ENCODE measurements at places on chromosomes 5 and 9.

DNA sequence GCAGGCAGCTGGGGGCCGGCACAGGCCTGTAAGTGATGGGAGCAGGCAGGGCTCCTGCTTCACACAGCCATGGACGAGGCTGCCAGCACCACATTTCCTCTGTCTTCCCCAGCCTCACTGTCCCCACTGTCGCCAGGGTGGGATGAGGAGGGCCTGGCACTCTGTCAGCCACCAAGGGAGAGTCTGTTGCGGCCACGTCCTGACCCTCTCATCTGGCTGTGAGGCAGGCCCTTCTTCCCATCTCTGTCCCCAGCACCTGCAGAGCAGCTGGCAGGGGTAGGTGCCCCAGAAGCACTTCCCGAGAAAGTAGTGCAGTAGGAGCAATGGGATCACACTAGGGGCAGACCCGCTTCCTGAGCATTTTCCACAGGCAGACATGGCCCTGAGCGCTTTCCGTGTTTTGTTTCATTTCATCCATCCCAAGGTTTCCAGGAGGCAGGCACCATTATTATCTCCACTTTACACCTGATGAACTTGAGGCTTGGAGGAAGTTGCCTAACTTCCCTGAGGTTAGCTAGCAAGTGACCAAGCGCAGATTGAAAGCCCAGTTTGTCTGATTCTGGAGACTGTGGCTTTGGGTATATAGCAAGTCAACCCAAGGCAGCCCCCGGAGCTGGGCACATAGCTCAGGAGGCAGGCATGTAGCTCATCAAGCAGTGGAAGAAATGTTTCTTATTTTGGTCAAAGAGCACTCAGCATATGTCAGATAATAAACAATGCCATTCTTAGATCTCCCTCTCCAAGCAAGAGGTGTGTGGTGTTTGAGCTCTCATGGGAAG, 202.4 kb downstream of the DAB2IP start:
- no peaks in the 10 kb centered on the region for H3K4me1 ChIP-seq
- no peak overlapping the region for H3K27ac ChIP-seq
- H3K27me3 ChIP-seq, result no peaks in the 10 kb centered on the region
- no peak overlapping the region for H3K4me3 ChIP-seq
- peaks cover 2% of the 10 kb centered on the region for H3K36me3 ChIP-seq
- no peak for DNase-seq

DNA sequence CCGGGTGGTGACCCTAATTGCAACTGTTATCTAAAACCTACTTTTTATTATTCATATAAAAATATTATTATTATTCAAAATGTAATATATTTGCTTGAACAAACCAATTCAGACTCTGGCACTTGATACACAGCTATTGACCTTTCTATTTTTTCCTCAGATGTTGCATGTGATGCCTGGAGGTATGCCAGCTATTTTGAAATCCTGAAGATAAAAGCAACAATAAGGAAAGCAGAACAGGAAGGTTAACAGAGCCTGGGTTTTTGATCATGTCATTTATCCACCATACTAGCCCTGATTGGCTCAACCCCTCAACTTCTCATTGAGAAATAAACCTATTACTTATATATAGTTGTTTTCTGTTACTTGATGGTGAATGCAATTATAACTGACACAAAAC, 340.9 kb upstream of the KIF2A start:
- no peaks in the 10 kb centered on the region for H3K4me1 ChIP-seq
- no peak overlapping the region for H3K27ac ChIP-seq
- H3K4me3 ChIP-seq, result no peak overlapping the region
- H3K27me3 ChIP-seq, result peaks cover 12% of the 10 kb centered on the region
- no peak for DNase-seq

DNA sequence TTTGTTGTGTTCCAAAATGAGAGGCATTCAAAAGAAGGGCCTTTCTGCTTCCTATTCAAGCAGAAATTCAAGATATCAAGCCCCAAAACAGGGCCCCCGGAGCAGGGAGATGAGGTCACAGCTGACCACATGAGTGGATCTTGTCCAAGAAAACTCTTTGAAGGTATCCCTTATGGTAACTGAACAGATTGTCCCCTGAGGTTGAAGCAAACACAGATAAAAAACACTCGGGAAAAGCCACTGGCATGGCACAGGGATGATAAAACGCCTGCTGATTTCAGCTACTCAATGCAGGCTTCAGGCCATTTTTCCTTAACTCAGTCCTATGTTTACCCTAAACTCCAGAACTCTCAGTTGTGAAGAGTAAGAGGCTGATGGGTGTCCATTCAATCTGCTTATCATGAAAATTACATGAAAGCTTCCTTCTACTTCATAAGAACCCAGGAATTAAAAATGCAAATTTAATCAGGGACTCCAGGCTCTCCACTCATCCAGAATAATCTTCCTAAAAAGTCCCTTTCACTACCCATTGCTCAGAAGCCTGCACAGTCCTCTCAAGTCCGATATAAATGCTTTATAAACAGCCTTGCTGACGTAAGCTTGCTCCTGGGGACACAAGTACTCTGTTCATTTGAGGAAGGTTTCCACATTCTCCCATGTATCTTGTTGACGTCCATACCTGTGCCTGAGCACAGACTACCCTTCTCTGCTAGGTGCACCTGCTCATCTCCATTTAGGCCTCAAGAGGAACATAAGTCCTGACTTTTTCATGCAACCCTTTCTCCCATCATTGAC, 35.9 kb upstream of the SLC1A3 start:
- no peaks in the 10 kb centered on the region for H3K4me1 ChIP-seq
- H3K27me3 ChIP-seq, result no peaks in the 10 kb centered on the region
- no peak for DNase-seq

DNA sequence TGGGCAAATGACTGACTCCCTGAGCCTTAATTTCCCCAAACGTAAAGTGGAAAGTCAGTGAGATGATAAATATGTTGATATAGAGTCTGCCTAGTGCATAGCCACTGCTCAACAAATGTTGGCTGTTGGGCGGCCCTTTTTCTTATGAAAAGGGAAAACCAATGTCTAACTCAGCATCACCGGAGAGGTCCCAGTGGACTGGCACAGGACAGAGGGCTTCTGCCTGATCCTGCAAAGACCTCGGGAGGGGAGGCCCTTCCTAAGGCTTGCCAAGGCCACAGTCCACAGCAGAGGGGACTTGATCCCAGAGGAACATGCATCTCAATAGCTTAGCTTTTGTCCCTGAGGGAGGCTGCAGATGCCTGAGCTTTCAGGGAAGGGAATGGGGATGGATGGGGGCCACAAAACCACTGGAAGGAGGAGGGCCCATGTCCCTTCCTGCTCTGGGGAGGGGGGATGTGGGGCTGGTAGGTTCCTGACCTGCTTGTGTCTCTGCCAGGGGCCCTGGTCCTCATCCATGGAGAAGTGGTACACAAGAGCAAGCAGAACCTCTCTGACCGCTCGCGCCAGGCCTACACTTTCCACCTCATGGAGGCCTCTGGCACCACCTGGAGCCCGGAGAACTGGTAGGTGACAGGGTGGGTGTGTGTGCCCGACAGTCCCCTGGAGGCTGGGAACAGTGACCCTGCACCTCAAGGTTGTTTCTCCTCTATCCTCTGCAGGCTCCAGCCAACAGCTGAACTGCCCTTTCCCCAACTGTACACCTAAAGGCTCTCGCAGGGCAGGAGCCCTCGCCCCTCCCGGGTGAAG, 6.3 kb downstream of the DOLK start:
- DNase-seq, result no peak
- H3K4me1 ChIP-seq, result peaks cover 7% of the 10 kb centered on the region
- H3K4me3 ChIP-seq, result no peak overlapping the region
- H3K36me3 ChIP-seq, result no peaks in the 10 kb centered on the region
- H3K27me3 ChIP-seq, result no peaks in the 10 kb centered on the region

DNA sequence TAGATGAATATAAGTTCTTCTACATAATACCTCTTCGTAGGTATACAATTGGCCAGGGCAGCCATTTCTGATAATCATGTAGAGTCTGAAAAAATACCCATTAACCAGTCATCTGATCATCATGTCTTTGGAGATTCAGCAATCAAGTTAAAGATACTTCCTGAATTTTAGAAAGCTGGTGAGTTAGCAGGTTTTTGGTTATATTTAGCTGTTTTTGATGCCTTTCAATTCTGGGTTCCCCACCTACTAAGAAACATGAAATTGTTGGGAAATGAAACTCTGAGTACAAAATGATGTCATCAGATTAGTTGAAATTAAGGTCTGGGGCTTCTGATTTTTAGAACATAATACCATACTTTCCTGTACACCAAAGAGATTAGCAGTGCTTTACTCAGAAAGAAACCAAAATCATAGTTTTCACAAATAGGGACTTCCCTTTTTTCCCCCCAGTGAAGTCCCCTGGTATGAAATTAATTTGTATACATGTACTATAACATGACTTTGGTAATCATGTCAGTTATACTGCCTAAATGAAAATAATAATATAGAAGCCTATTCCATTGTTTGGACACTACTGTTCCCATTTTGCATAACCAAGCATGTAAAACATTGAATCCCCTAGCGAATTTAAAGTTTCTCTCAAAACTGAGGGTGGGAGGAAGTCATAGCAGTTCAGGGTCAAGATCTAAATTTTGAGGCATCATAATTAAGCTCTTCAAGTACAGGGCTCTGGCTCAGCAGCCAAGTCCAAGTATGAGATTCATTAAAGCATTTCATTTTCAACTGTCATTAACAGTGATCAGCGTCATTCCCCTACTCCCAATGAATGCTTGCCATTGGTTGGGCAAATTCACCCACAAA, 17.9 kb downstream of the PRLR start:
- H3K27ac ChIP-seq, result no peak overlapping the region
- H3K4me3 ChIP-seq, result no peak overlapping the region

DNA sequence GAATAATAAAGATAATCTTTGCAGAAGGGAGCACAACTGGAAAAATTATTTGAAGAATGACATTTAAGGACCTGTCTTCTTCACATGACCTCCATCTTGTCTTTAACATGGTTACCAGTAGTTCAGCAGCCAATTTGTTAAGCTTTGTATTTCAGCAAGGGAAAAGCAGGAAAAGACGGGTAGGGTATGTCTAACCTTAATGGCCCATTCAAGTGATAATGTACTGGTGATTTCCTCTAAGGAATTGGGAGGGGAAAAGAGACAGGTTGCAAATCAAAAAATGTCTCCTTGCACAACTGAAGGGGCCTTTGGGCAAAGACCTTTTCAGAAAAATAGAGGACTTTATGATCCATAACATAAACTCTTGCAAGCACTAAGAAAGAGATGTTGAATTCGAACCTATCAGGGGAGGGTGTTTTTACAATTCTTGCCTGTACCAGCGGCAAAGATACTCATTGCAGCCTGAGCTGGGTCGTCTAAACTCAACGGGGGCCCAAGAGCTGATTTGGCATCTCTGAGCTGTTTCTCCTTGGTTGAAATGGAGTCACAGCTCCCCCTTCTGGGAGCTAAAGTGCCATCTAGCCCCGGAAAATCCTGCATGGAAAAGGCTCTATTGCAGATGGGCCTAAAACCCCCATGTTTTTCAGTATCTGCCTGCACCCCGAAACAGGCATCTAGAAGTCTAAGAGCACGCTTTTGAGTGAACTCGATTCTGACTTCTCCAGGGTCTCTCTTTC, 3.8 kb downstream of the BRINP1 start:
- H3K27me3 ChIP-seq, result peaks cover 12% of the 10 kb centered on the region
- H3K4me1 ChIP-seq, result no peaks in the 10 kb centered on the region
- no peak overlapping the region for H3K27ac ChIP-seq
- no peaks in the 10 kb centered on the region for H3K36me3 ChIP-seq
- H3K4me3 ChIP-seq, result no peak overlapping the region
- DNase-seq, result no peak

DNA sequence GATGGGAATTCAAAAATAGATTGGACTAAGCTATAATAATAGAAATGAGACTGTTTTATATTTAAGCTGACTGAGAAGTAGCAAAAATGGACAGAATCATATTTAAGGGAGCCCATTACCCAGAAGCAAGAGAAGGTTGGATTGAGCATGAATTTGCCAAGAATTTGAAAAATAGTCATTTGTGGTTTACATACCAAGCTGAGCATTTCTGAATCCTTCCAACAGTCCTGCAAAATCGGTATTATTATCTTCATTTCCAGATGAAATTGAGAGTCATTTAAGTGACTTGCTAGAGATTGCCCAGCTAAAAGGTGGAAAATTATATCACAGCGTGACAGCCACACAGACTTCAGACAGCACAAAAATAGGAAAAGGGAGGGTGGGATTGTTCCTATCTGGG, 48.4 kb downstream of the TNFSF15 start:
- DNase-seq, result no peak
- H3K36me3 ChIP-seq, result no peaks in the 10 kb centered on the region
- no peak overlapping the region for H3K27ac ChIP-seq

- no peaks in the 10 kb centered on the region for H3K4me1 ChIP-seq
- DNase-seq, result no peak
- no peak overlapping the region for H3K27ac ChIP-seq
- no peaks in the 10 kb centered on the region for H3K36me3 ChIP-seq
Measured at GRCh38 chr5:103340717-103341388, 82.3 kb downstream of the MACIR start.

- H3K36me3 ChIP-seq, result peaks cover 11% of the 10 kb centered on the region
- H3K27ac ChIP-seq, result peak overlapping the region; percentile 94
- H3K27me3 ChIP-seq, result no peaks in the 10 kb centered on the region
- no peak overlapping the region for H3K4me3 ChIP-seq
- H3K4me1 ChIP-seq, result peaks cover 26% of the 10 kb centered on the region
Measured at GRCh38 chr9:96008502-96009222, 133.2 kb downstream of the ERCC6L2 start.

DNA sequence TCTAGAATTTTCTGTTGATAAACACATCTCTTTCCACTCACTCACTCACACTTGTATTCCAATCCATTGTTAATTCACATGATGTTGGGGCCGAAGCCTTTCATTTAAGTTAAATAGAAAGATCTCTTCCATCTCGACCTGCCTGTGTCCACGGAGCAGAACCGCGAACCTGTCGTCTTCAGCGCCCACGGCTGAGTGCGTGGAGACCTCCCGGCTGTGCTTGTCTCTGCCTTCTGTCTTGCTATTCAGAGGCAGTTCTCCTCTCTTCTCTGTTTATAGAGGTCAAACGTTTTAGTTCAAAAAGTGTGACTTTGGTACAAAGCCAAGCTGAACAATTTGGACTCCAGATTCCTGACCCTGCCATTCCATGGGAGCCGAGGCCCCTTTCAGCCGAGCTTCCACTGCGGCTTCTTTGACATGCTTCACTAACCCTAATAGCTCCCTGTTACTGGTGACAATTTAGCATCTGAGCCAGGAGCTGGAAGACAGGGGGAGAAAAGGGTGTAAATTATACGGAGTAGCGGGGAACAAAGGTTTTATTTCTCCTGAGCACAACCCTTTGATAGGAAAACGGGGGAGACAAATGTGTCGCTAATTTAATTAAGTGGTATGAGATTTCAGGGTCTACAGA, 314.4 kb upstream of the IRX4 start:
- DNase-seq, result no peak
- no peak overlapping the region for H3K27ac ChIP-seq
- H3K27me3 ChIP-seq, result peaks cover 26% of the 10 kb centered on the region
- H3K4me1 ChIP-seq, result no peaks in the 10 kb centered on the region
- H3K4me3 ChIP-seq, result no peak overlapping the region

GRCh38 chr5:74179701-74180100, 460.8 kb downstream of the ENC1 start:
- no peaks in the 10 kb centered on the region for H3K4me1 ChIP-seq
- DNase-seq, result no peak
- H3K27ac ChIP-seq, result no peak overlapping the region
- H3K36me3 ChIP-seq, result no peaks in the 10 kb centered on the region

- no peak overlapping the region for H3K4me3 ChIP-seq
- H3K27me3 ChIP-seq, result no peaks in the 10 kb centered on the region
- H3K27ac ChIP-seq, result no peak overlapping the region
- H3K36me3 ChIP-seq, result peaks cover 5% of the 10 kb centered on the region
- DNase-seq, result no peak
- H3K4me1 ChIP-seq, result peaks cover 19% of the 10 kb centered on the region
Measured at GRCh38 chr9:132947756-132948155, 3.3 kb upstream of the TSC1 start.
